ENCODE measurements at places on chromosomes 1 and 21. TPM values are rescaled to one million over a fixed set of nuclear protein-coding genes. Genes with fewer than 3 reads are reported as not detected.

The MTMR11 gene
- 5.6 TPM for total RNA-seq

The SHISAL2A gene
- not detected for total RNA-seq

The C1orf87 gene
- total RNA-seq, result under 0.01 TPM

The IVL gene
- total RNA-seq, result not detected

The AMY1B gene
- total RNA-seq, result not detected

The LAMB3 gene
- total RNA-seq, result 23.3 TPM

- H3K4me3 ChIP-seq, result no peak overlapping the region
- H3K27me3 ChIP-seq, result no peaks in the 10 kb centered on the region
- no peak for DNase-seq
- no peaks in the 10 kb centered on the region for H3K4me1 ChIP-seq
These were observed 298.6 kb upstream of the ST6GALNAC5 start for GRCh38 chr1:76568573-76569238.

GRCh38 chr1:19517017-19517416 lies 31.7 kb upstream of the CAPZB start:
- no peaks in the 10 kb centered on the region for H3K27me3 ChIP-seq
- H3K4me3 ChIP-seq, result no peak overlapping the region
- peaks cover 3% of the 10 kb centered on the region for H3K4me1 ChIP-seq

DNA sequence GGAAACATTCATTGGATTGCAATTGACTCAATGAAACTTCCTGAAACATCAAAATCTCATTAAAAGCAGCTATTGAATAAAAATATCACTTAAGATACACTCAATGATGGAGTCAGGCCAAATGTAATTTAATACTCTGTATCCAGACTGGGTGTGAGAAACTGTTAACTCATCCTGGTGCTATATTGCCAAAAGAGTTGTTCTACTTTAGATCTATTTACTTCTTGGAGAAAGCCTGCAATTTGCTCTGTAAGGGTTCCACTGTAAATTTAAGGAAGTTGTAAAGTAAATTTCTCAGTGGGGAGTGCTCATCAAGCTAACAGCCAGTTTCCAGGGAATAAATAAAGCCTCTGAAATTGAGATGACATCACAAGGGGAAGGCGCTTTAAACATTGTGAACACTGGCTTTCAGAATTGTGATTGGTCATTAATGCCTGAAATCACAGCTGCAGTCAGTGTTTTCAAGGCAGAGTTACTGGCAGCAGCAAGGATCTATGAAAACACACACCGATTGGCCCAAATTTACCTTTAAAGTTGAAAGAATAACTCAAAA lies 91.4 kb downstream of the OLFM3 start:
- no peaks in the 10 kb centered on the region for H3K27me3 ChIP-seq
- no peak overlapping the region for H3K27ac ChIP-seq
- no peaks in the 10 kb centered on the region for H3K4me1 ChIP-seq
- H3K36me3 ChIP-seq, result no peaks in the 10 kb centered on the region

GRCh38 chr1:226092965-226093364 lies 30.4 kb downstream of the H3-3A start:
- no peaks in the 10 kb centered on the region for H3K36me3 ChIP-seq
- H3K27me3 ChIP-seq, result peaks cover 6% of the 10 kb centered on the region
- no peaks in the 10 kb centered on the region for H3K4me1 ChIP-seq
- H3K4me3 ChIP-seq, result no peak overlapping the region
- no peak overlapping the region for H3K27ac ChIP-seq

DNA sequence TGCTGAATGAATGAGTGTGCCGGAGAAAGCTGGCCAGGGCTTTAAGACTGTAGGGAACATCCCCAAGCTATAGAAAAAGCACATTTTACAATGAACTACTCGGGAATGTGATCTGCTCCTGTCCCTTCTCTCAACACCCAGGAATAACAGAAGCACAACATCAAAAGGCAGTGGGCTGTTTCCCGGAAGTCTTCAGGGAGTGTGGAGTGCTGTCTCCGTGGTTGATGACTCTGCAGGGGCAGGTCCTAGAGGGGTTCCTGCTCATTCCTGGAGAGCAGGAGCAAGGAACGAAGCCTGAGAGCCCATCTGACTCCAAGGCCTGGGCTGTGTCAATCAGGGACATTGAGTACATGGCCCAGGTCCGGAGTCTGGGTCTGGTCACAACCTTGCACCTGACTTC lies 4.9 kb upstream of the IL22RA1 start:
- no peak overlapping the region for H3K27ac ChIP-seq
- DNase-seq, result no peak
- no peak overlapping the region for H3K4me3 ChIP-seq
- H3K27me3 ChIP-seq, result peaks cover 20% of the 10 kb centered on the region

GRCh38 chr1:12026586-12026985 lies 7.3 kb downstream of the MIIP start:
- no peaks in the 10 kb centered on the region for H3K27me3 ChIP-seq
- no peak for DNase-seq
- H3K36me3 ChIP-seq, result peaks cover 23% of the 10 kb centered on the region
- no peaks in the 10 kb centered on the region for H3K4me1 ChIP-seq
- no peak overlapping the region for H3K27ac ChIP-seq

- DNase-seq, result no peak
- H3K4me3 ChIP-seq, result no peak overlapping the region
- H3K27ac ChIP-seq, result no peak overlapping the region
- H3K27me3 ChIP-seq, result no peaks in the 10 kb centered on the region
- no peaks in the 10 kb centered on the region for H3K4me1 ChIP-seq
- H3K36me3 ChIP-seq, result no peaks in the 10 kb centered on the region
These were observed 175.3 kb upstream of the KIAA0040 start for GRCh38 chr1:175367896-175368295.

DNA sequence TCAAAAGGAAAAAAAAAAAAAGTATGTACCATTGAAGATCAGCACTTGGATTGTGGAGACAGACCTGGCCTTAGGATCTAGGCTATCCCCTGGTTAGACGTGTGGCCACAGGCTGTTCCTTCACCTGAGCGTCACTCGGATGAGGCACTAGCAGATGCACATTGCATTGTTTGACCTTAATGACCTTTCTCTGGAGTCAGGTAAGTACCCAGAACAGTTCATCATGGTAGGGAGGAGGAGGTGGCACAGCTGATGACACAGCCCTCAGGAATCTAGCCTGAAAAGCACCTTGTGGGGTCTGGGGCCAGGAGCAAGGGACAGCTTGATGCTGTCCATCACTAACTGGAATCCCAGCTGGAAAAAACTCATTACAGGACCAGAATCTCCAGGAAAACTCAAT lies 21.2 kb downstream of the NECAP2 start:
- H3K36me3 ChIP-seq, result peaks cover 17% of the 10 kb centered on the region
- H3K4me3 ChIP-seq, result no peak overlapping the region
- no peaks in the 10 kb centered on the region for H3K4me1 ChIP-seq
- DNase-seq, result no peak
- no peaks in the 10 kb centered on the region for H3K27me3 ChIP-seq
